ENCODE measurements at places on chromosomes 12 and 14.

GRCh38 chr12:56220611-56221231 lies 1.0 kb downstream of the RNF41 start:
- DNase-seq, result no peak

DNA sequence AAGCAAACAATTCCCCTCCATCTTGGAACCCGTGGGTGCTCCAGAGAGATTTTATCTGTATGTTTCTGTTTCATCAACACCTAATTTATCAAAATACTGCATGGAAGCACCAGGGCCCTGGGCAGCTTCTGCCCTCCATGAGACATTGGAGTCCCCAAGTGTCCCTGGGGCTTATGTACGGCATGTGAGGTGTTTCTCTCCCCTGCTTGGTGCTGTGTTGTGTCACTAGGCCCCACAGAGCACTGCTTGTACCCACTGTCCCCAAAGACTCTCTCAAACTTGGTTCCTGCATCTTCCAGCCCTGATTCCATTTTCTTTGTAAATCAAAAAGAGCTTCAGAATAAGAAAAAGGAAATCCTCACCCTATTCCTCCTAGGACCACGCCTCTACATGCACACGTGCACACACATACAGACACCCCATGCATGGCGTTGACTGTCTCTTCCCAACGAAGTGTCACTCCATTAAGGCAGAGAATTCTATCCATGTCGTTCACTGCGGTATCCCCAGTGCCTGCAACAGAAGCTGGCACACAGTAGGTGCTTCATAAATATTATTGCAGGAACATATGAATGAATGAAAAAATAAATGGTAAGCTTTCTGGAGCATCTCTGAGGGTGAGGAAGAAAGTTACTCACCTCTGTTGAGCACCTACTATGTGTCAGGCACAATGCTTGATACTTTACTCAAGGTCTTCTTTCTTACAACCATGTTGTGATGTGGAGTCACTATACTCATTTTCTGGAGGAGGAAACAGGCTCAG lies 191.6 kb downstream of the DICER1 start:
- DNase-seq, result no peak

GRCh38 chr12:7503686-7504415 lies at the start of gene CD163:
TSS of gene CD163 (minus strand) at chr12:7503777. CDS start at chr12:7503690, 87 bp downstream.
- DNase-seq, result no peak

- DNase-seq, result no peak
Observed at GRCh38 chr12:82833481-82833880, 146.8 kb downstream of the TMTC2 start.

GRCh38 chr12:92114834-92115233 lies 30.8 kb downstream of the BTG1 start:
- DNase-seq, result no peak

DNA sequence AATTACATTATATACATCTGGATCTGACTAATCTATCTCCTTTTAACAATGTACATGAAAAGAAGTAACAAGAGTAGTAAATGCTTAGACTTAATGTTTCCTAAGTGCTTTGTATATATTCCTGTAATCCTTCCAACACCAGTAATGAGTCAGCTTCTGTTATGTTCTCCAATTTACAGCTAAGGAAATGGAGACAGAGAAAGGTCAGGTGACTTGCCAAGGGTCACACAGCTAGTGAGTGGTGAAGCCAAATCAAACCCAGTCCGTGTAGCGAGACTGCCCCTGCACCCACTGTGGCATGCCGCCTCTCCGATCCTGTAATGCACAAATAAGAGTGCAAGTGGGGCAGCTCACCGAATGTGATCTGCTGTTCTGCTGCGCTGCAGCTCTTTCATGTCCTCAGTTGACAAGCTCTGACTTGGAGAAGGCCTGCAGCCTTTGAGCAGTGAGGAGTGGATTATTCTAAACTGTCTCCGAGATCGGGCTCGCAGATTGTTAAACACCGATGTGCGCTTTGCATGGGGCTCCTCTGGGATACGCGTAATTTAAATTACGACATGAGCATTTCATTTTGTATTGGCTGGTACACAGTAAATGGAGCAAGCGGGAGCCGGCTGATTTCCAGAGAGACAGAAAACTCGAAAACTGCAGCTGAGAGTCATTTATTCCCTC lies 65.1 kb upstream of the KTN1 start:
- no peak for DNase-seq

GRCh38 chr12:122018937-122019336 lies 2.7 kb upstream of the BCL7A start:
- no peak for DNase-seq

DNA sequence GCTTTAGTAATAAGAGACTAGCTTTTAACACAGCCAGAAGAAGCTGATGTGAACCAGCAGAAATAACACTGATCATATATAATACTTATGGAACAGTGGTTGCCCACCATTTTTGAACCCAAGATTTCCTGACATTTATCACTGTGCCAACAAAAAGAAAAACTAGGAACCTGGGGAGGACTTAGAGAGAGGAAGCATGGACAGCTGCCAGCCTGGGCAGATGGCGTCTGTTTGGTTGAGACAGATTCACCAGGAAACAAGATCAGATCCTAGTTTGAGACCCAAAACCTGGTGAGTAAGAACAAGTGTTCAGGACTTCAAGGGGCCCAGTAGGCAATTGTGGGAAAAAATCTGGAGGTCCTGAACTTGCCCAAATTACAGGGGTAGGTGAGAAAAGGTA lies 95.3 kb downstream of the BICD1 start:
- DNase-seq, result no peak

DNA sequence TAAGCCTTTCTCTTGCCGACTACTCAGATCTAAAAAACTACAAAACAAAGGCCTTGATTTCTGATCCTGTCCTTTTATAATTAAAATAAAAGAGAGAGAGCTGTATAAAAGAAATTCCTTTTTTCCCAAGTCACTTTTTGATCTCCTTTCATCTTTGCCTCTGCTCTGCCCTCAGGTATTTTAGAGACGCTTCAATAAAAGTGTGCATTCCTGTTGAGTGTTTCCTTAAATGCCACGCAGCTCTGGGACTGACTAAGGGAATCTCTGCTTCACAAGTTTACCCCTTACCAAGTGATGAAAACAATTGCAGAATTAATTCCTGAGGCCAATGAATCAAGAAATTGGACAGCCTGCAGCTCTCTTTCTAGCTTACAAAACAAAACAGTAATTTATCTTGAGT lies 1109.8 kb downstream of the TMTC2 start:
- no peak for DNase-seq

GRCh38 chr12:46926526-46926925 lies 100.7 kb upstream of the SLC38A4 start:
- no peak for DNase-seq

- DNase-seq, result no peak
Observed at GRCh38 chr14:89027097-89027740, 202.8 kb downstream of the TTC8 start.

GRCh38 chr12:38788106-38788505 lies 117.3 kb downstream of the CPNE8 start:
- DNase-seq, result no peak

DNA sequence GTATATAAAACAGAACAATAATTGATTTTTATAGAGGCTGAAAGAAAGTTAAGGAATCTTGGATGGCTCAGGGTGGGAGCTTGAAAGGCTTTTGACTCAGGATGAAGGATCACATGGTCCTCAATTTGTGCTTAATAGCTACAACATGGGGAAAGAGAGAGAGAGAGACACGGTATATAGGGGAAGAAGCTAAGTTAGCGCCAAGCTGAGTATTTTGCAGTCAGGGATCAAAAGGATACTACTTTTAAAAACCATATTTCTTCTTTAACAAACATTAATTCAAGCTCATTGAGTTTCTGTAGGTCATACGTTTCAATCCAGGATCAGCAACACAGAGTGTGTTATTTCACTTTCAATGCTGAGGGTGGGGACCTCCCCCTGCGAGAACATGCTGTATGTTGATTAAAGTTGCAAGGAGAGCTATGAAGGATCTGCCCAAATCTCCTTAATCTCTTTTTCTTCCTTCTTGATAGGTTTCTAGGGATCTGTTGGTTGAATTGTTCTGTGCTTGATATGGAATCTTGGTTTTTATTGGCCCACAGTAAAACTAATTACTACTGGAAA lies 133.1 kb upstream of the NUDT4 start:
- DNase-seq, result no peak

DNA sequence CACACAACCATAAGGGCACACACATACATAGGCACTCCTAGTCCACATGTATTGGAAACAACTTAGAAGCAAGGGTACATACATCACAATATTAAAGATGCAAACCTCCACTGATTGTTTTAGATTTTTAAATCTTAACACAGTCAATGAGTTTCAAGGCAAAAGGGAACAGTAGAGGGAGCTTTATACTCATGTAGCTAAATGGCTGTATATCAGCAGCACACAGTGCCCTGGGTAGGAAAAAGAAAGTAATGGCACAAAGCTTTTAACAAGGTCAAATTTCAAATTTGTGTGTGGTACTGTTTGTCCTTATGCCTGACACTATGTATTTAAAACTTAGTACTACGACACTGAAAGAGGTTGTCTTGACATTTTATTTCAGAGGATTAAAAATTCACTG lies 262.0 kb downstream of the MED13L start:
- no peak for DNase-seq

GRCh38 chr14:50127802-50128201 lies 11.4 kb upstream of the VCPKMT start:
- no peak for DNase-seq

- DNase-seq, result no peak
Observed at GRCh38 chr14:99242816-99243721, 28.9 kb downstream of the BCL11B start.

- no peak for DNase-seq
Observed at GRCh38 chr12:13161172-13161571, 35.4 kb upstream of the EMP1 start.

DNA sequence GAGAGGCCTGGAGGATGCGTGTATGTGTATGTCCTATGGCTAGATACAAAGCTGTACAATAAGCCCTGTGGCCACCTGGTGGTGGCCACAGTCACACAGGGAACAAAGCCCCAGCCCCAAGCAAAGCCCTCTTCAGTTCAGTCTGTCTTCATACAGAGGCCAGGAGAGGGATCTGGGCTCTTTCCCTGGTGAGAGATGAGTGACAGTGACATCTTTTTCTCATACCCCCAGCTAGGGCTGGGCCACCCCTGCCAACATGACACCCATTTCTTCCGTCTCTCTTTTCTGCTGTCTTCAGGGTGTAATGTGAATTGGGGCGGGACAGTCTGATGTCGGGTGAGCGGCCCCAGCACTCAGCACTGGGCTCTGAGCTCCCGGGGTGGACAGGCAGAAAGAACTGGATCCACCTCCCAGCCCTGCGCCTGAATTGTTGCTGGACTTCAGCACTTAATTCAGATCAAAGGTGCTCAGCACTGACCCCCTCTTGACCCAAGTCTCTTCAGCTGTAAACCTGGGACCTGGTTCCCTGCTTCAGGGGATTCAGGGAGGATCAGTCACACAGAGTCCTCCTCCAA lies 59.8 kb downstream of the SERPINA3 start:
- no peak for DNase-seq

DNA sequence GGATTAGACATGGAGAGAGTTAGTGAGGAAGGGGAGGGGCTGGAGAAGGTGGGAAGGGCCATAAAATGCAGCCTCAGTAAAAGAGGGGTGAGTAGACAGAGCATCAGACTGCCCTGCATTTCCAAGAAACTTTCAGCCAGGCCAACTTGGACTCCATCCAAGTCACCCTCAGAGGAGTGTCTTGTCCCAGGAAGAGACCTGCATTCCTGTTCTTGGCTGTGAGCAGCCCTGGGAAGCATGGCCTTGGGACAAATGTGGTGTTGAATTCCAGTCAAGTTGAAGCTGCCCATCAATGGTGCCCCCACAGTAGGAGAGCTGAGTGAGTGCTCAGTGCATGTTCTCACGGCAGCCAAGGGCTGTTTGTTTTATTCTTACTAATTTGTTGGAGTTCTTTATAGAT lies 35.0 kb upstream of the TUNAR start:
- no peak for DNase-seq

DNA sequence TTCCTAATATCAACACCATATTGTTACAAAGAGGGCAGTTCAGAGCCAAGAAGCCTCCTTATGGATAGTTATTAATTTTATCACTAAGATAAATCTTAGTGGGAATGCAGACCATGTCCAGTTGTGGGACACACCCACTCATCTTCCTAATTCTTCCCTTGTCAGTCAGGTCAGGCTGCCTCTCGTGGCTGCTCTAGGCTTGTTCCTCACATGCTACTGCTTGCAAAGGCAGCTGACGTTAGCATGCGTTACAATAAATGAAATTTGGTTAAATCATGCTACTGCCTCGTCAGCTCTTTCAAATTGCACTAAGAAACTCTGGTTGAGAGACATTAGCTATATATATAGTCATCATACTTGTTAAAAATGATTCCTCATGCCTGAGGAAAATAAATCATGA lies 108.4 kb downstream of the CAND1 start:
- DNase-seq, result no peak

DNA sequence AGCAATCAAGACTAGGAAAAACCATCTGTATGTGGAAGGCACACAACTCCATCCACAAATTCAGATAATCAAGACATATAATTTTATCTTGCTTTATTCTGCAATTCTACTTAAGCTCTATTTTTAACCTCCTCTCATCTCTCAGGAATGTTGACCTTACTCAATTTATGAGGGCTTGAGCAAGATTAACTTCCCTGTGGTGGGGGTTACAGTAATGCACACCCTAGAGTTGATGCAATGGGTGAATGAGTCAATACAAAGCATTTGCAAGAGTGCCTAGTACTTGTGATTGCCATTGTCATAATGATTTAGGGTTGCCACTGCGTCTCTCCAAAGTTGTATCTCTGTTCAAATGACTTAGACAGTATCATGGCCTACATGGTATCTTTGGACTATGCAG lies 1598.4 kb upstream of the TMEM132C start:
- no peak for DNase-seq

- no peak for DNase-seq
Observed at GRCh38 chr12:78187741-78188140, 357.0 kb downstream of the NAV3 start.

Measured in NCI-H187 treated with DMSO at 0.1 percent for 48 hours (cell line).